ENCODE measurements at places on chromosomes 4 and X.

DNA sequence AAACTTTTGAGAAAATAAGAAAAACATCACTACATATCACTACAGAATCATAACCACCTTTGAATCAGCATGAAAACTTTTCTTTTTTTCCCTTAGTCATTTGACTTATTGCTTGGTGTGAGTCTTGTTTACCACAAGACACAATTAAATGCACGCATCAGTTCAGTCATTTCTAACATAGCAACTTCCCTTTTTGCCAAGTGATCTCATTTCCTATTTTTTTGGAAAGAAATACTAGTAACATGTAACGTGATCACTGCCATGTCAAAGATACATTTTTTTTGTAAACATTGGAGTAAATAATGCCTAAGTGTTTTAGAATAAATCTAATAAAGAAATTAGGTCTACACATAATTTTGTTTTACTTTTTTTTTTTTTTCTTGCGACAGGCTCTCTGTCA lies 5.1 kb upstream of the CXCL8 start:
- peak; percentile 76 for DNase-seq

DNA sequence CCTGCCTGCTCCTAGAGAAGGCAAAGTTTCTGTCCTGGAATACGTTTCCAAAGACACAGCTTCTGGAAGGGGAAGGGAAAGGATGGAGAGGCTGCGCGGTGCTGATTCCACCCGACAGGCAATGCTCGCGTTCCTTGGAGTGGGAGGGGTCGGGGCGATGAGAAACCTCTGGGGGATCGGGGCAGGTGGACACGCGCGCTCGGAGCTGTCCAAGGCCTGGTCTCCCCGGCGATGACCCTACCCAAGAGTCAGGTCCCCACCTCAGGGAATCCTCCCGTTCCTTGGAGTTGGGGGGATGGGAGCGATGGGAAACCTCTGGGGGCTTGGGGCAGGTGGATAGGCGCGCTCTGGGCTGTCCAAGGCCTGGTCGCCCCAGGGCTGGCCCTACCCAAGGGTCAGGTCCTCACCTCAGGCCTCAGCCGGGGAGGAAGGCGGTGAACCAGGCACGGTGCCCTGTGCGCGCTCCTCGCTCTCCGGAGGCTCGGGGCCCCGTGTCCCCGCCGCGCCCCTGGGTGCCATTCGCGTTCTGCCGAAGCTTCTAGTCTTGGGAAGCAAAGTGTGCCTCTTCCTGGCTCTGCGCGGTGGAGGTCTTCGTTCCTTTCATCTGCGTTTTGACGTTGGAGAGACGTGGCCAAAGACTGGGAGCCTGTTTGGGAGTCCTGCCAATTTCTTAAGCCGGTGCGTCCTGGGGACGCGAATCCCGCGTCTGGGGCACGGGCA lies 10.6 kb upstream of the SHOX start:
- no peak for DNase-seq

DNA sequence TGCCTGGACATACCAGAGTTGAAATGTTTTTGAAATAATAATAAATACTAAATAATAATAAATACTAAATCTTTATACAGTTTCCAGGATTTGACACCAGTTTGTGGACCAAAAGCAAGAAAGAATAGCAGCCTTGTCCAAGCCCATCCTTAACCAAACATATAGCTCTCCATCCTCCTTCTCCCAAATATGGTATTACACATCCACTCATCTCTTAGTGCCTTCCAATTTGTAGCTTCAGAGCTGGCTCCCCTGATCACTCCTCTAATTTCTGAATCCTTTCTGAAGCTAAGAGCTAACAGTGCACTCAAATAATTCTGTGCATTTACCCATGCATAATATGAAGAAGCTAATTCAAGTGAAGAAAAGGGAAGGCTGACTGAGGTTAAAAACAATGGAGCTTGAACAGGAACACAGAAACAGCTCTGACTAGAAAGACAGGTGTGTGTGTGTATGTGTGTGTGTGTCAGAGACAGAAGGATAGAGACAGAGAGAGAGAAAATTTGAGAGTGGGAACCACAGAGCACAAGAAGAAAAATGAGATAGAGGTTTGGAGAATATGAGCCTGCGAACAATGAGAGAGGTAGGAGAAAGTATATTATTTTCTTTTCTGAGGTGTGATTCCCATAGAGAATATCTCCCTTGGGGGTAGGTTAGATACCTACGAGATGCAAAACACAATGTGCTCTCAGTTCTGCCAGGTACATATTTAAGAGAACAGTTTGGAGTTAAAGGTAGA lies 123.5 kb downstream of the CAMK2D start:
- no peak for DNase-seq

DNA sequence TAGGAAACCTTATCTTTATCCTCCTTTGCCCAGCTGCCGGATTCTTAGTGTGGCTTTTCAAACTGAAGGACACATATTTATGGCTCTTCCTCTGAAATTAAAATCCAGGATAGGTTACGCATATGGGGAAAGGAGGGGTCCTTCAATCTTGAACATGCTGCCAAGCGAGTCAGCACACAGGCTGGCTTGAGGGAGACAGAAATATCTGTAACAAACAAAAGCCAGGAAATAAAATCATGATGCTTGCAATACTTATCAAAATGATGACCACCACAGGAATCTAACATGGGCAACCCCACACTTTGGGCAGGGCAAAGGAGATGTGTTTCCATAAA lies 196.4 kb upstream of the LDB2 start:
- DNase-seq = peak; percentile 19

DNA sequence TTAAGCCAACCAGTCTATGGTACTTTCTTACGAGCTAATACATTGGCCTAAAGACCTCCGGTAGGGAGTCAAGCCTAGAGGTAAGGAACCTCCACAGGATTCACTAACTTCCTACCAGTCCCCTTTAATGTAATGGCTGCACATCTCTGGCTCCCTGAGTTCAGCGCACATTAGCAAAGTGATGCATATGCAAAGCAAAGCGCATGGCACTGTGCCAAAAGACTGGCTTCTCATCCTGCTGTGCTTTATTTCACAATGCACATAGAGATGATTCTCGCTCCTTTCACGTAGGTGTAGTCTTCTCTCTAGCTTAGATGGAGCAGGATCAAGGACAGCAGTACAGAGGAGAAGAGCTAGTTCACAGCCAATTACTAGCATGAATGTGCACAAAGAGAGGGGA lies 14.6 kb upstream of the CLTRN start:
- no peak for DNase-seq

GRCh38 chr4:184355111-184355604 lies 119.2 kb downstream of the IRF2 start:
- DNase-seq = peak; percentile 99

DNA sequence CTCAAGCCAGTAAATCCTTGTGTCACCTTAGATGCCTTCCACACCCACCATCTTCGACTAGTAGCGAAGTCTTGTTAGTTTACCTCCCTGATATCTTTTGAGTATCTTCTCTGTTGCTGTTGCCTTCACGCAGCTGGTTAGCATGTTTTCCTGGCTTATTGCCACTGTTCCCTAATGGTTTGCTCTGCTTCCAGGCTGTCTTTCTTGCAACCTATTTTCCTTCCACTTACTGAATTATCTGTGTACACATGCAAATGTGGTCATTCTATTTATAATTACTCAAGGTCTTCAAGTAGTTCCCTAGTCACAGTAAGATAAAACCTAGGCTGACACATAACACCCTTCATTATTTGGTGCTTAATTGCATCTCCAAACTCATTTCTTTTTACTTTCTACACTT lies 89.5 kb downstream of the UGT8 start:
- no peak for DNase-seq

- no peak for DNase-seq
Measured at GRCh38 chr4:47819178-47819577, 18.7 kb downstream of the CORIN start.

- DNase-seq = peak; percentile 59
Measured at GRCh38 chr4:33831442-33832066, 2412.8 kb downstream of the ARAP2 start.

DNA sequence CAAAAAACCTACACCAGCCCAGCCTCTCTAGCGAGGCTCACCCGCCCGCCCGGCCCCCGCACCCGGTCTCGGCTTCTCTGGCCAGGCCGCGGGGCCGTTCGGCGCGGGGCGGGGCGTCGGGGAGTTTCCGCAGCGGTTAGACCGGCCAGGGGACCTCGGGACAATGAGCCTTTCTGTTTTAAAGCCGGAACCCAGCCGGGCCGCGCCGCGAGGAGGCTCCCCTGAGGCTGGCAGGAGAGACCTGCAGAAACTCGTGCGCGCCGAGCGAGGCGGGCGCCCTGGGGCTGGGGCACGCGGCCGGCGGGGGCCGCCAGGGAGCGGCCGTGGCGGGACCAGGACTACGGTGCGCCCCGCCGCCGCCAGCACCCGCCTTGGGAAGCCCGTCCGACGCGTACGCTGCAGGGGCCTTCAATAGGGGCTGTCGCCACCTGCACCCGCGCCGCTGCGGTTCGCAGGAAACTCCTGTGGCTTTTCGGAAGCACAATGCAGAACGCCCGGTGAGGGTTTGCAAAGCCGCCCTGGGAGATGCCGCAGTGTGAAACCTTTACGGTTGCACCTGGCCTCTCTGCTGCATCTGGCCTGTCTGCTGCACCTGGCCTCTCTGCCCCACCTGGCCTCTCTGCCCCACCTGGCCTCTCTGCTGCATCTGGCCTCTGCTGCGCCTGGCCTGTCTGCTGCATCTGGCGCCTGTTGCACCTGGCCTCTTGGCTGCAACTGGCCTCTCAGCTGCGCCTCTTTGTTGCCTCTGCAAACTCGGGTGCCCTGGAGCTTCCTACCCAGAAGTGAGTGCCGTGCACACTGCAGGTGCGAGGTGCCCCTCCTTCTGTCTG lies 63.9 kb downstream of the TRAPPC11 start:
- DNase-seq = peak; percentile 37

DNA sequence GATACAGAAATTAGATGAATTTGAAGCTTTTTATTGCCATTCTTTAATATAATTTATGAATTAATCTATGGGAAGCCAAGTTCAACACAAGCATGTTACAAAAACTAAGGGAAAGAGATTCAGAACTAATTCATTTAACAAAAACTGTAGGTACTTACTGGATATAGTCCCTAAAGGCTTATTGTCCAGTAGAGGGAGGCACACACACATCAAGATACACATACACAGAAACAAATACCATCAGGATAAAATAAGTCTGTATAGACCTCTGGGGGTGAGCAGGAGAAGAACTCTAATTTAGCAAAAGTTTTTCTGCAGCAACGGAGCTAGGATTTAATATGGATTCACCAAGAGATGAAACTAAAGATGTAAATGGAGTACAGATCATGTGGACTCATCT lies 83.0 kb upstream of the IL13RA1 start:
- DNase-seq = peak; percentile 70

GRCh38 chr4:173424899-173425805 lies 26.2 kb upstream of the SCRG1 start:
- DNase-seq = peak; percentile 52

GRCh38 chr4:75229806-75230570 lies 284.2 kb downstream of the RCHY1 start:
- DNase-seq = no peak

- DNase-seq = peak; percentile 44
Measured at GRCh38 chr4:102390438-102390837, 45.2 kb upstream of the SLC39A8 start.

- DNase-seq = peak; percentile 93
Measured at GRCh38 chrX:9530848-9531274, 66.0 kb downstream of the TBL1X start.

GRCh38 chr4:119693126-119693525 lies 64.5 kb upstream of the PDE5A start:
- no peak for DNase-seq

DNA sequence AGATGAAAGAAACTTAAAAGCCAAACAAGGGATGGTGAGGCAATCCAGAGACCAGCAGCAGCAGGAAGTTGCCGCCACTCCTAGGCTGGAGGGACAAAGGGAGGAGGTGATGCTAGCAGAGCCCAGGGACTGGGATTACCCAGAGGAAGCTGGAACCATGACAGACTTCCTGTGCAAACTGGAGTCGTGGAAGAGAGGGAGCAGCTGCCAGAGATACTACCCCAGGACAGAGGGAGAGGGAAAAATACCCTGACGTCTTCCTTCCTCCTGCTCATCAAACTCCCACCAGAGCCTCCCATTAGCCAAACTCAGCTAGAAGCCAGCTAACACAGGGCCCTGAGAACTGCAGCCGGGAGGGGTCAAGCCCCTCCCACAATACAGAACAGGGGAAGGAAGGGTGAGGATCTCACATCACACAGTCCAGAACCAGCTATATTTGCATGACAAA lies 101.2 kb upstream of the KLF3 start:
- peak; percentile 90 for DNase-seq

DNA sequence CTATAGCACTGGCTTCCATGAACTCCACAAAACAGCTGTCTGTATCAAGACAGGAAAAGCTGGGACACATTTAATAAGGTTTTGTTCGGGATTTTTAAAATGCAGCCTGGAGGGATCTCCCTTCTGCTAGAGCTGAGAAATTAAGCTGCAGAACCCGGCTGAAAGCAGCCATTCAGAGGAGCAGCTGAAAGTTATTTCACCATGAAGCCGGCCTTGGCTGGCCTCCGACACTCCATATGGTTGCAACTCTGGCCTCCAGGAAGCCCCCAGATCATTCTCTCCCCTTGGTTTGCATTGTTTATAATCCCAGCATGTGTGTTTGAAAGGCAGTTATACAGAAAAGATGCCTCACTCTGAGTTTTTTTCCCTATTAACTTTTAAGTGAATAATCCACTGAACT lies 239.4 kb downstream of the SPATA18 start:
- DNase-seq = no peak

- peak; percentile 23 for DNase-seq
Measured at GRCh38 chr4:78414116-78414515, 137.5 kb upstream of the ANXA3 start.

GRCh38 chr4:168803732-168804131 lies 206.3 kb downstream of the CBR4 start:
- DNase-seq = peak; percentile 64

GRCh38 chrX:103781062-103781402 lies 4.4 kb downstream of the PLP1 start:
- no peak for DNase-seq

DNA sequence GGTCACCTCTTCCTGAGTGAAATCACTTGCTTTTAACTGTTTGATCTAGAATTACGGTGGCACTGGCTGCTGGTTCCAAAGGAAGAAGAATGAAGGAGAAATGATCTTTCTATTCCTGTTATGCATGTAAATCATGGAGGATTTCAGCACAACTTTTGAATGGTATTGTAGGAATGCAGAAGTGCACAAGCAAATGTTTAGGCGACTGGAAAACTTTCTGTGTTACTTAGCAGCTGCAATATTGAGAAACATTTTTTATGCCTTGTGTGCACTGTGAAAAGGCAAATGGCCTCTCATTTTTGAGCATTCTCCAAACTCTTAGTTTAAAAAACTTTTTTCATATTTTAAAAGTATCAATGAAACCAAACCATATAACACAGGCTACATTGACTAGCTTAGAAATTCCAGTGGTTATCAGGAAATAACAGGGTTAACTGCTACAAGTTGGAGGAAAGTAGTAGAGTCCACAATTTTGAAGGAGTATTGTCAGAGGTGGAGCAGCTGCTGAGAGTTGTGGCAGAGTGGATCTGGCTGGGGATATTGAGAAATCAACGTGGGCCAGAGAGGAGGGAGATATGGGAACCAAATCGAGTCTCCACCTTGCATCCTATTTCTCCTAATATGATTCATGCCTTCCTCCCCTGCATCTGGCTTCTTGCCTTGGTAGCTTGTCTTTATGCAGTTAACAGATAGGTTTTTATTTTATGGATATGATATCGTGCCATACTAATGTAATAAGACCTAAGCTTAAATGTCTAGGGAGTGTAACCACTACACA lies 32.0 kb upstream of the FHL1 start:
- DNase-seq = peak; percentile 49

- DNase-seq = no peak
Measured at GRCh38 chr4:55561889-55562288, 15.2 kb upstream of the CLOCK start.
